Activated CD4-positive, CD25-positive, alpha-beta regulatory T cell (primary cell): ENCODE measurements at places on chromosomes 3 and 15.
A peak's percentile ranks its signal among the peaks of the same experiment; 100 is the strongest.

- no peak for DNase-seq
These were observed 454.9 kb downstream of the IL5RA start for GRCh38 chr3:2655229-2655701.

DNA sequence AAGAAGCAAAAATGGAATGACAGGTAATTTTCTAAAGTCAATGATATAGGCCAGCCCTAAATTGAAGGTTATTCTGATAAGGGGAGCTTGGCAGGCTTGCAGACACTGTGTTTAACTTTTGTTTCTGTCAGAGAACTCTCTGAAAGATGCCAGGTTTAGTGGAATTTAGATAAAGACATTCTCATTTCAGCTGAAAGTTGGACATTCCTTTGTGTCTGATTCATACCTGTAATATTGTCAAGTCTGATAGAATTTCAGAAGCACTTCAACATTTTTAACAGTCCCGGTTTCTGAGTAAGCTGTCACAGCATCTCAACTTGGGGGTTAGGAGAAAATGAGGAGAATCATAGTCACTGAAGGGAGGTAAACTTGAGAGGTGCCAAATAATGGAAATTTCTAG is 84.0 kb downstream of the DIPK2A start:
- DNase-seq, result no peak

GRCh38 chr3:33196538-33196937 is 22.1 kb downstream of the SUSD5 start:
- no peak for DNase-seq

DNA sequence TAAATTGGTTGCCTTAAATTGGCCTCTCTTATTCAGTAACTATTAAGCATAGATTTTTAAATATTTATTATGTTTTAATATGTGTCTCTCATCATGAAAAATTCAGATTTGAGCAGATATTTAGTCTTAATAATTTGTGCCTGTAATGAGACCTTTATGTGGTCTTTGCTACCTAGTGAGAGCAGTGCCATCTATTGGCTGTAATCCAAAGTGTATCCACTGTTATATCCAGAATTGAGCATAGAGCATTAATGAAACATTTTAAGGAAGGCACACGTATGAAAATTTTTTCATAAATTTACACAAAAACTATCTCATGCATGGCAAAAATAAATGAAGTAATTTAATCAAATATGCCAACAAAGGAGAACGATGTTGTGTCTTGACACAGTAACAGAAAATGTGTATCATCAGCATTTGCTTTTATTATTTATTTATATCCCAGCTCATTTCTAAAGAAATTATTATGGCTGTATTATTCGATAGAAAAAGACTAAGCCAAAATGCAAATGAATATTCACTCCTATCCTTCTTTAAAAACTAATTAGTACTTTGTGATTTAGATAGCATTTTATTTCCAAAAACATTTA is 203.5 kb downstream of the RSRC1 start:
- DNase-seq, result no peak

GRCh38 chr3:66344848-66345578 is 124.2 kb downstream of the SLC25A26 start:
- no peak for DNase-seq

- DNase-seq, result no peak
These were observed 44.2 kb upstream of the ACP3 start for GRCh38 chr3:132273036-132273435.

DNA sequence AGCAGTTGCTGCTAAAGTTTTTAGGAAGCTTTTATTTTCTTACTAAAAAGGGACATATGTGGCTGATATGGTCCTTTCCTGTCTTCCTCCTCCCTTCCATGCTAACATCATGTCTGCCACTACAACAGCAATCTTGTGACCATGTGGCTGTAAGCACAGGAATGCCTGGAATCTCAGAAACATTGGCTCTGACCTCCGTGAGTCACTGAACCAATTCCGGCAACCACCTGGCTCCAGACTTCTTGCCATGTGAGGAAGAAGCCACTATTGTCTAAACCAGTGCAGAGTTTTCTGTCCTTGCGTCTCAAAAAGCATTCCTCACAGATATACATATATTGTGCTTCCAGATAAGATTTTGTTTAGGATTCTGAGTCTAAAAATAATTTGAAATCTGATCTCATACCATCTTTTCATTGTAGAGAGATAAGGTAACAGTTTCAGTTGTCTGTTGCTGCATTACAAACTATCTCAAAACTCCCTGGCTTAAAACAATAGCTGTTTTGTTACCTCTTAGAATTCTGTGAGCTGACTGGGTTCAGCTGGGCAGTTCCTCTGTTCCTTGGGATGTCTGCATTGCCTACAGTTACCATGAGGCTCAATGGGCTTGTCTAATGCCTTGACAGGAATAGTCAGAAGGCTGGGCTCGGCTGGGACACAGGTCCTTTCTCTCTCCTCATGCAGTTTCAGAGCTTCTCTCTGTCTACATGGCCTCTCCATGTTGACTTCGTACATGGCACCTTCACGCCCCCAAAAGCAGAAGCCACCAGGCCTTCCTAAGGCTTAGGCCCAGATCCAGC is 77.3 kb upstream of the MAGI1 start:
- no peak for DNase-seq

- DNase-seq, result no peak
These were observed 910.6 kb downstream of the NTRK3 start for GRCh38 chr15:87345961-87346360.

- DNase-seq, result no peak
These were observed 313.5 kb upstream of the TBL1XR1 start for GRCh38 chr3:177510693-177511216.

- no peak for DNase-seq
These were observed 1.2 kb downstream of the PSTPIP1 start for GRCh38 chr15:76996076-76996525.

DNA sequence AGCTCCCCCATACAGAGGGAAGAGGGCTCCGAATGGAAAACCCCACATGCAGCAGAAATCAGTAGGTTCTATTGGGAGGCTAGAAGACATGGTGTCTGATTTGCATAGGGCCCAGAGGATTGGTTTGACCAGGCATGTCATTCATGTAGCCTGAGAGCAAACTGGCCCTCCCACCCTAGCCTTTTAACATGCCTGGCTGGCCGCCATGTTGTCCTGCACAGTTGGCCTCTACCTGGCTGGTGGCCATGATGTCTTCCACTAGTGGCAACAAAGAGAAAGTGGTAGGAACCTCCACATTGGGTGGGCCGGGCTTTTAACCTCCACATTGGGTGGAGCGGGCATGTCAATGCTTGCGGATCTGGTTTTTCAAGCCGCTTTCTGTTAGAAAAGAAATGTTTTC is 312.1 kb downstream of the TAFA4 start:
- DNase-seq, result no peak

DNA sequence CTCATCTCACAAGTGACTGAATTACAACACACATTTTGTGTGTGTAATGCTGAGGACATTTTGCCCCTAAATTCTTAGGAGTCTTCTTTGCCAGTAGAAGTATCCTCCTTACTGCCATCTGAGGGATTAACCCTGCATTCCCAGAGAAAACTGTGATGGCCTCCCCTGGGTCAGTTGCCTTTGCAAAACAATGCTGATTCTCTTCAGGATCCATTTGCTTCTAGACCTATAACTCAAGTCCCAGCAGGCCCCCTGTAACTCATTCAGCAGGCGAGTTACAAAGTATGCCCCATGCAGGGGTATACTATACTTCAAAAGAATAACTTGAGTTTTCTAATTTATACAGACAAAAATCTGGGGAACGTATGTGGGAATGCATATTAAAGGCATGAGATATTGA is 6.6 kb upstream of the MCF2L2 start:
- DNase-seq, result no peak

DNA sequence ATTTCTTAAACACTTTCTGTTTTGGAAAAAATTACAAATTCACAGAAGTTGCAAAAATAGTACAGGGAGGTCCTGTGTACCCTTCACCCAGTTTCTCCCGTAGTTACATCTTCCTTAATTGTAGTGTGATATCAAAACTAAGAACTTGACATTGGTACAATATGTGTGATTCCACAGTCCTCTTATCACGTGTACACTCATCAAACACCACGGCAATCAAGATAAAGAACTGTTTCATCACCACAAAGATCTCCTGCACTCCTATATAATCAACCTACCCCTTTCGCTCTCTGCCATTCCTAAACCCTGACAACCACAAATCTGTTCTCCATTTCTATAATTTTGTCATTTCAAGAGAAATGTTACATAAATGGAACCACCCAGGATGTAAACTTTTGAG is 31.4 kb downstream of the POMGNT2 start:
- DNase-seq, result no peak

DNA sequence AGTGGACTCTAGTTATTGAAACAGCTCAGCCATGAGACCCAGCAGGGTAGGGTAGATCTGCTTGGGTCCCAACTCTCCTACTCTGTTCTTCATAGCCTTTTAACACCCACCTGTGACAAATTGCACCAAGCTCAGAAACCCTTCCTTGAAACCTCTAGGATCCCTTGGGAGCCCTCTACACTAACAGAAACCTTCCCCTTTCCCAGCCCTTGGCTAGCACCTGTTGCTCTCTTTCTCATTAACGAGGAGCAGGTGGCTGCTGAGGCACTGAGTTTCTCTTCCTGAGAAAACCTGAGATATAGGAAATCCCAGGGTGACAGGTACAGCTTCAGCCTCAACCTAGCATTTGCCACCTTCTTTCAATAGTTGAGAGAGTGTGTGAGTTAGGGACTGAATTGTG is 88.3 kb upstream of the CLSTN2 start:
- DNase-seq, result no peak

- DNase-seq, result no peak
These were observed 4.5 kb downstream of the NDUFB5 start for GRCh38 chr3:179608931-179609720.

DNA sequence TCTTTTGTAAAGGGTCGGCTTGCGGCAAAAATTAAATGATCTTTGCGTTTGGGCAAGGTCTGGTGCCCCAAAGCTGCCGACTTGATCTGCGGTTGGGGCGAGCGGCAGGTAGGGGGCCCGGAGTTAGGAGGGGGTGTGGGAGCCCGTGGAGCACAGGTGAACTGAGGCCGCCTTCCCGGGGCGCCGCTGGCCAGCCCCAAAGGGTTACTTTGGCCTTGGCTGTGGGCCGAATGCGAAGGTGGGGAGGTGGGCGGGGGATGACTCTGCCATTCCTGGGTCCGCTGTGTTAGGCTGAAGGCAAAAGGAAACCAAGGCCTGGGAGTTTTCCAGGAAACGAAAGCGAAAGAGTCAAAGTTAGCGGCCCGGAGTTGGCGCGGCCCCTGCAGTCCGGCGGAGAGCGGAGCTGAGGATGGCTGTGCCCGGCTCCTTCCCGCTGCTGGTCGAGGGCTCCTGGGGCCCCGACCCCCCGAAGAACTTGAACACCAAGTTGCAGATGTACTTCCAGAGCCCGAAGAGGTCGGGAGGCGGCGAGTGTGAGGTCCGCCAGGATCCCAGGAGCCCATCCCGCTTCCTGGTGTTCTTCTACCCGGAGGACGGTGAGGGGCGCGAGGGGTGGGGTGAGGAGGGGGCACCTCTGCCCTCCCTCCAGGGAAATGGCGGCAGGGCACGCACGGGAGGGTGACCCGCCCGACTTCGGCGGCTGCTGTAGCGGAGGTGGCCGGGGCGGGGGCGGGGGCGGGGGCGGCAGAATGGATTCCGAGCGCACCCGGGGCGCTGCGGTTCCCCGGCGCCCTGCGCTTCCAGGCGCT is at the start of gene PARP14:
TSS of gene PARP14 (plus strand) at position 365 of the 809 bp plus-strand sequence. CDS start at position 410, 45 bp downstream.
- DNase-seq, result peak; percentile 42

DNA sequence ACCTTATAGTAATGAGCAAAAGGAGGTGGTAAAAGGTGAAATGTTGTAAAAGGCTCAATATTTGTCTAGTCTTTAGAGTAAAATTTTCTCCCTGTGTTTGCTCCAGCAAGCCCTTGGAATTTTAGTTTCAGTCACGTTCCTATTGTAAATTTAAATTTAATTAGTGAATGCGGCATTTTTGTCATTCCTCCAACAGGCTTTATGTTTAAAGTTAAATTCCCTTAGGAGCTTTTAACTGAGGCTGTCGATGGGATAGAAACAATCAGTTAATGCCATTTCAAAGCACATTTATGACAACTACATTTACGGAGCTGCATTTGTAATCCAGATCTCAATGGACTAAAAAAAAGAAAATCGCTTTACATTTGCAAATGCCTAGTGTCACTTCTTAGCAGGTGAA is 868 bp upstream of the GADL1 start:
- no peak for DNase-seq

- DNase-seq, result no peak
These were observed 46.1 kb downstream of the PLXNA1 start for GRCh38 chr3:127028781-127029657.

DNA sequence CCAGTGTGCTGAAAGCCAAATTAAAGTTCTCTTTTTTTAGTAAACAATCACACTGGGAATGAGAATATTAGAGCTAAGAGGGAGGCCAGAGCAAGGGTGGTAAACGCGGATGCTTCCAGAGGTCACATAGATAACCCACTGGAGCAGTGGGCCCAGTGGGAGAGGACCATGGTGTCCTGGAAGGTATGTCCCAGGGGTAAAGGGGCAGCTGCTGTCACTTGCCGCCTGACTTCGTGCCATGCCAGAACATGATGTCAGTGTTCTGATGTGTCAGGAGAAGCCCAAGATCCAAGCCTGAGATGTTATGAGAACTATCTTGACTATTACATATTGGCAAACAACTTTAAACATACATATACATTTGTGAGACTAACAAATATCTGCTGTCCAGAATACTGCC is 211.9 kb upstream of the IL12A start:
- no peak for DNase-seq

DNA sequence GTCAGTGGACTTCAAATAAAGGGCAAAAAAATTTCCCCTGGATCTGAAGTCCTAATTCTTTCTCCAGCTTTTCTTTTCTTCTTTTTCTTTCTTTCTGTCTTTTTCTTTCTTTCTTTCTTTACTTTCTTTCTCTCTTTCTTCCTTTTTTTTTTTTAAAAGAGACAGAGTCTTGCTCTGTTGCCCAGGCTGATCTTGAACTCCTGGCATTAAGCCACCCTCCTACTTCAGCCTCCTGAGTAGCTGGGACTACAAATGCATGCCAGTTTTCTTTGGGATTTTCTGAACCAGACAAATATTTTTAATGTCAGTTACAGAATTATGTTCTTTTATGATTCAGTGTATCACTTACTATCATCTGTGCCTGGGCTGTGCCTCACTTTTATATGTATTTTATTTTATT is 45.4 kb upstream of the CMTM8 start:
- no peak for DNase-seq

DNA sequence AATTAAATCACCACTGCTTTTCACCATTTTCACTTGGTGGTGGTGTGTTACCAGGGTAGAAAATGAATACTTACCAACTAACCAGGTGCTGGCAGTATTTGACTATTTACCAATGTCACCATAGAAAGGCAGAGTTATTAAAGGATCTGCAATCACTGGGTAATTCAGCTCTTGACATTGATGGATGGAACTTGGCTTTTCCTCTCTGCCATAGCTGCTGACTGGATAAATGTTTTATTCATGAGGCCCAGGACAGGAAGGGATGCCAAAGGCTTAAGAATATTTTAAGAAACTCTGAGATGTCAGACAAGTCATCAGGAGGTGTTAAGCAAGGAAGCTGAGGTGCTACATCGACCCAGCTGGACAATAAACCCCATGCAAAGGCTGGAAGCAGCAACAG is 495.5 kb upstream of the CFAP20DC start:
- no peak for DNase-seq

GRCh38 chr15:81151389-81151788 is 17.3 kb downstream of the CFAP161 start:
- no peak for DNase-seq

GRCh38 chr3:53821631-53822121 is 24.5 kb downstream of the CHDH start:
- DNase-seq, result no peak
